ENCODE measurements at places on chromosomes 7 and 10.

- DNase-seq = no peak
Observed at GRCh38 chr10:74018241-74018640, 20.3 kb downstream of the VCL start.

DNA sequence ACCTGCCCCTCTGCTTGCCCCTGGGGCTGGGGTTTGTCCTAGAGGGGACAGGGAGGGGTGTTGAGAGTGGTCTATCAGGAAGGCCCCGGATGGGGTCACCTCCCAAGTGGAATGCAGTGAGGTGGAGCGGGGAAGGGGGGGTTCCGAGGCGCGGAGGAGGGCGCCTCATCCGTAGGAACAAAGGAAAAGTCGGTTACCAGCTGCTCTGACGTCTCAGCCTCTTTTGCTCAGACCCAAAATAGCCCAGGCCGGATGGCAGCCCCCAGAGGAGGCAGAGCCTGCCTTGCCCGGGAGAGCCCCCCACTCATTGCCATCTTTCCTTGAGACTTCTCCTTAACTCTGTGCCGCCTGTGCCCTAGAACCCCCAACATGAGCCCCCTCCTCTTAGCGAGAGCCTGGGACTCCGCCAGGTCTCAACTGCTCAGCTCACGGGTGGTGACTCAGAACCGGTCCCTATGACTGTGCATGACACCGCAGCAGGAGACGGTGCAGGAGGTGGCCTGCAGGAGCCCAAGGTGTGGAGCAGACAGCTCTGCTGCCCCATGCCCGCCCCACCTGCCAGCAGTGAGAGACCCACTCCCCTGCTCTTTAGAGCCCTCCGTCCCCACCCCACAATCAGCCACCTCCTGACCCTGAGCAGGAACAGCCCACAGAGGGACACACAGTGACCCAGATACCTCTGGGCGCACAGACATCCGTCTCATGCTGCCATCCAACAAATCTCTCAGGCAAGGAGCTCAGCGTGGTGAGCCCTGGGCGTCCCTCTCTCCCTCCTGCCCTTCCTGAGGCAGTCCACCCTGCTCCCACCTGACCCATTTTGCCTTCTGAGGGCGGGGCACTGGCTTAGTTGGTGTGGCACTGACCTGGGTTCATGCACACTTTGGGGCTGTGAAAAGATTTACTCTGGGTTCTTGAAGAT is 13.1 kb downstream of the STX1A start:
- no peak for DNase-seq

DNA sequence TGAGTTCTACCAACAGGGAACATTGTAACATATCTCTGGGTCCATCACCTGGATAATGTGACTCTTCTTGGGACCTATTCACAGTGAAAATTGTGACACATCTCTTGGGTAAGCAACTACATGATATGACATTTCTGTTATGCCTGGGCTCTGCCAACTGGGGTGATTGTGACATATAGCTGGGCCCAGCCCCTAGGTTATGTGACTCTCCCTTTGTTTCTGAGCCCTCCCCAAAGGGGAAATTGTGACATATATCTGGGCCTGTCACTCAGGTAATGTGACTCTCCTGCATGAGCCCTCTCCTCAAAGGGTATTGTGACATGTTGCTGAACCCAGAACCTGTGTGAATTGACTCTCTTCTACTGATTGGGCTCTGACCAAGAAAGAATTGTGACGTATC is 22.4 kb upstream of the ZNF107 start:
- no peak for DNase-seq

GRCh38 chr7:1724118-1724910 is 54.2 kb downstream of the ELFN1 start:
- DNase-seq = no peak

GRCh38 chr10:28719789-28720436 is 42.6 kb downstream of the BAMBI start:
- DNase-seq = no peak

Data from stimulated activated CD8-positive, alpha-beta memory T cell treated with anti-CD3 and anti-CD28 coated beads, Interleukin-15, amount 100 ng/mL, for 4 hours (primary cell).